ENCODE measurements at places on chromosomes 16 and 17.
A peak's percentile ranks its signal among the peaks of the same experiment; 100 is the strongest.

DNA sequence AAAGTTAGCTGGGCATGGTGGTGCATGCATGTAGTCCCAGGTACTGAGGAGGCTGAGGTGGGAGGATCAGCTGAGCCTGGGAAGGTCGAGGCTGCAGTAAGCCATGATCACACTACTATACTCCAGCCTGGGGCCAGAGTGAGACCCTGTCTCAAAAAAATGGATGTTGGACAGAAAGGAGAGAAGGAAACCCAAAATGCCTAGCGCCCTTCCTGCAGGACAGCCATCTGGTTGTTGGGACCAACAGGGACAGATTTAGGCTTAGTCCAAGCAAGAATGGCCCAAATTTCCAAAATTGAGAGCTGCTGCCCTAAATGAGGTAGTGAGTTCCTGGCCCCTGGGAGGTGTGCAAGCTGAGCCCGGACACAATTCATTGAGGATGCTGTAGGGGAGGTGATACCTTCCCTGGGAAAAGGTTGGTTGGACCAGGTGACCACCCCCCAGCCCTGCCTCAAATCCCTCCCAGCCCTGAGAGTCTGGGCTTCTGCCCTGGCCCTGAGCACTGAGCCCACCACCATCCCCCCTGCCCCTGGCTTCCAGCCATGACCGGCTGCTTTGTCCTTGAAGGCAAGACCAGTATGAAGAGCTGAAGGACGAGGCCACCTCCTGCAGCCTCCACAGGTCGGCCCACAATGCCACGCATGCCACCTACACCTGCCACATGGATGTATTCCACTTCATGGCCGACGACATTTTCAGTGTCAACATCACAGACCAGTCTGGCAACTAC, 35.1 kb downstream of the IL21R start:
- DNase-seq, result no peak

DNA sequence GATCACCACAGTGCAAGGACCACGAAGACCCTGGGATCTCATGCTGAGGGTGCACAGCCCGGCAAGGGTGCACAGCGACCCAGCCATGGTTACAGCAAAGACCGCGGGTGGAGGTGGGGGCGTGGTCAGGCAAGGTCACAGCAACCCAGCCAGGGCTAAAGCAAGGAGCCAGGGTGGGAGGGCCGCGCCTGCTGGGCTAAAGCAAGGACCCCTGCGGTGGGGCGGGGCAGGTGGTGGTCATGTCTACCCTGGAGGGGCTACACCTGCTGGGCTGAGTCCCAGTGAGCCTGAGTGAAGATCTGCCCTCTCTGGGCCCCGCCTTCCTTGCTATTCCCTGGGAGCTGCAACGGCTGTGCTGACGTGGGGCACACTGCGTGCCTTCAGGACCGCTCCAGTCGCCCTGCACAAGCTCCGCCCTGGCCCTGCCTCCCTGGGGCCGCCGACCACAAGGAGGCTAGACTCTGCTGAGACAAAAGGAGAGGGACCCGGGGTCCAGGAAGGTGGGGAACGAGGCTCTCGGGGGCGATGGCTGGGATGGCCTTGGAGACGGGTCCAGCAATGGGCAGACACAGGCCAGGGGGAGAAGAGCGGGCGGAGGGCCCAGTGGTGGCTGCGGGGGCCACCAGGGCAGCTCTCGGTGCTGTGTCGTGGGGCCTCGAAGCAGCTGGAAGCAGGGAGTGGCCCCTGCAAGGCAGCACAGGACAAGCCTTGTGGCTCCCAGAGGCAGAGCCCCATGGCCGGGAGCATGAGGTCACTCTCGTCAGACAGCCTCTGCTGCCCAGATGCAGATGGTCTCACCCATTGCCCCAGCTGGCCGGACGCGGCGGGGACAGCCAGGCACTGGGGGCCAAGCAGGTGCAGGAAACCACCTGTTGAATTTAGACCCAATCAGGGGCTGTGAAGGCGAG, 52.8 kb downstream of the CBFA2T3 start:
- DNase-seq, result no peak

- DNase-seq, result no peak
Observed at GRCh38 chr17:8481089-8481488, 45.4 kb downstream of the NDEL1 start.

- no peak for DNase-seq
Observed at GRCh38 chr16:25184771-25185170, 32.0 kb upstream of the AQP8 start.

GRCh38 chr17:81295676-81296381, 722 bp upstream of the SLC38A10 start:
- DNase-seq, result peak; percentile 57

DNA sequence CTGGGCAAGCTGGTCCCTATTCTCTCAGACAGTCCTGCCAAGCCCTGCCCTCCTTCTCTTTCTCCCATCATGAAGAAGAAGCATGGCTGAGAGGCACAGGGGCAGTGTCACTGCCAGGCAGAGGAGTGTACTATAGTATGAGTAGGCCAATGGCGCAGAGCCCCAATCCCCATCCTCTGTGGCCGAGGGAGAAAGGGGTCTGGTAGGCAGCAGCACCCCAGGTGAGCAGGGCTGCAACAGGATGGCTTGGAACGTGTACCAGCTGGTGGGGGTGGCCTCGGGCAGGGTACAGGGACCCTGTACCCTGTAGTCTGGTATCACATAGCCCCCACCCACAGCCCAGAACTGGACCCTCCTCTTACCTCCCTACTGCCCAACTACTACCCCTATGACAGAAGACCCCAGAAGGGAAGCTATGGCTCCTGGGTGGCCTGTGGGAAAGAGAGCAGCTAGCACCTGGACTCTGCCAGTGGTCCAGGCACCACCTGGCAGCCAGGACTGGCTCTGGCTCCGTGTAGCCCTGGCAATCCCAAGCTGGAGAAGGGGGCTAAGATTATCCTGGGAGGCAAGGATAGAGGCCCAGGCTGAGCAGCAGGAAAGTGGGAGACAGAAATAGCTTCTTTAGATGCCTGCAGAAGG, 4.4 kb downstream of the SMARCD2 start:
- DNase-seq, result no peak

DNA sequence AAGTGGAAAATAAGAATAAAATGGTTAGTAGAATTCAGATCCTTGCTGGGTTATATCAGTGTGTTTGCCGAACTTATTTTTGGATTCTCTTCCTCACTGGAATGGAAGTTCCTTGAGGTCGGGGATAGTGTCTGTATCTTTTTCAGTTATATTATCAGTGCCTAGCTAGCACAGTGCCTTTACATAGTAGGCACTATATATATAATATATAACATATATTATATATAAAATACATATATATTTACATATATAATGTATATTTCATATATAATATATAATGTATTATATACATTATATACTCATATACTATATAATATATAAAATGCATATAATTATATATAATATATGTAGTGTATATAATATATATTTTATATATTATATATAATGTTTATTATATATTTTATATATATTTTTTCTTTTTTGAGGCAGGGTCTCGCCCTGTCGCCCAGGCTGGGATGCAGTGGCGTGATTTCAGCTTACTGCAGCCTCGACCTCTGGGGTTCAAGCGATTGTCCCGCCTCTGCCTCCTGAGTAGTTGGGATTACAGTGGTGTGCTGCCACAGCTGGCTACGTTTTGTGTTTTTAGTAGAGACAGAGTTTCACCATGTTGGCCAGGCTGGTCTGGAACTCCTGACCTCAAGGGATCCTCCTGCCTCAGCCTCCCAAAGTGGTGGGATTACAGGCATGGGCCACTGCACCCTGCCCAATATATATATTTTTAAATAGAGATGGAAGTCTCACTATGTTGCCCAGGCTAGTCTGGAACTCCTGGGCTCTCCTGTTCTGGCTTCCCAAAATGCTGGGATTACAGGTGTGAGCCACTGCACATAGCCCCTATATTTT, 3.2 kb downstream of the NFATC3 start:
- DNase-seq, result no peak

- DNase-seq, result no peak
Observed at GRCh38 chr17:54435966-54436365, 464.7 kb upstream of the TOM1L1 start.
